ENCODE measurements at places on chromosomes 6 and 20. TPM values are rescaled to one million over a fixed set of nuclear protein-coding genes. Genes with fewer than 3 reads are reported as not detected.

DNA sequence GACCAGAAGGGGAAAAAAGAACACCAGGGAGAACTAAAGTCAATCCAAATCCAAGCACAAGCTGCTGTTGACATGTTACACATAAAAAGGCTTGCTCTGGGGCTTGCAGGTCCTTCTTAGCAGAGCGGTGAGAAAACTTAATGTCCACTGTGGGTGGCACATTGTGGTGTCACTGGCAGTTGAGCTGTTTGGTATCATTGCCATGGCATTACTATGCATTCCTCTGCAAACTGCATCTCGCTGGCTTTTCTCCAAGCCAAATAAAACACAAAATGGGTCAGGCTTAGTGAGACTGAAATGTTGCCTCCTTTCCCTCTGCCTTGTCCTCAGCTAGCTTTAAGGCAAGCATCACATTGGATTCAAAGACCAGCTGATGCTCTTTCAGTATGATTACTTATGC, 40.9 kb downstream of the LY86 start:
- H3K27me3 ChIP-seq, result peaks cover 9% of the 10 kb centered on the region
- no peaks in the 10 kb centered on the region for H3K36me3 ChIP-seq
- H3K4me1 ChIP-seq, result peaks cover 17% of the 10 kb centered on the region

The CTCFL gene
- 0.07 TPM for total RNA-seq

DNA sequence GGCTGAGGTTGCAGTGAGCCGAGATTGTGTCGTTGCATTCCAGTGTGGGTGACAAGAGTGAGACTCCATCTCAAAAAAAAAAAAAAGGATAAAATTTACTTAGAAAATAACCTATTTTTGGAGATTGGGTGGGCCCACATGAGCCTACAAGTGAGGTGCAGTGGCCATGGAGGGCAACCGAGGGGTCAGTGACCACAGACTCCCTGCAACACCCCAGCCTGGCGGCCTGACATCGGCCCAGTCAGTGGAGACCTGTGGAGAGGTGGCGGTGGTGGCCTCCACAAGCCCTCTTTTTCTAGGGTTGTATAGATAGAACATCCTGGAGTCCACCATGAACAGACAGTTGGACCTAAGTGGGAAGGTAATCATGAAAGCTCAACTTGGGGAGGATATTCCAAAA, 52.7 kb downstream of the BTBD9 start:
- DNase-seq, result no peak
- H3K4me3 ChIP-seq, result no peak overlapping the region

GRCh38 chr6:71028236-71028876, 71.5 kb upstream of the B3GAT2 start:
- DNase-seq, result no peak
- no peak overlapping the region for H3K27ac ChIP-seq
- H3K4me3 ChIP-seq, result no peak overlapping the region
- H3K4me1 ChIP-seq, result peaks cover 3% of the 10 kb centered on the region
